Left renal cortex interstitium (tissue), 4 donors: ENCODE measurements at places on chromosomes 2 and 18. TPM values are rescaled to one million over a fixed set of nuclear protein-coding genes. Genes with fewer than 3 reads are reported as not detected.
A peak's percentile ranks its signal among the peaks of the same experiment; 100 is the strongest.

- no peak for DNase-seq
These were observed 91.3 kb downstream of the ZNF804A start for GRCh38 chr2:184689638-184690037.

GRCh38 chr2:13662055-13662454 is 945.3 kb downstream of the TRIB2 start:
- DNase-seq = no peak

GRCh38 chr2:185181901-185182300 is 556.7 kb upstream of the FSIP2 start:
- DNase-seq = no peak

- no peak for DNase-seq
These were observed 14.4 kb upstream of the PIK3C3 start for GRCh38 chr18:41940506-41941215.

DNA sequence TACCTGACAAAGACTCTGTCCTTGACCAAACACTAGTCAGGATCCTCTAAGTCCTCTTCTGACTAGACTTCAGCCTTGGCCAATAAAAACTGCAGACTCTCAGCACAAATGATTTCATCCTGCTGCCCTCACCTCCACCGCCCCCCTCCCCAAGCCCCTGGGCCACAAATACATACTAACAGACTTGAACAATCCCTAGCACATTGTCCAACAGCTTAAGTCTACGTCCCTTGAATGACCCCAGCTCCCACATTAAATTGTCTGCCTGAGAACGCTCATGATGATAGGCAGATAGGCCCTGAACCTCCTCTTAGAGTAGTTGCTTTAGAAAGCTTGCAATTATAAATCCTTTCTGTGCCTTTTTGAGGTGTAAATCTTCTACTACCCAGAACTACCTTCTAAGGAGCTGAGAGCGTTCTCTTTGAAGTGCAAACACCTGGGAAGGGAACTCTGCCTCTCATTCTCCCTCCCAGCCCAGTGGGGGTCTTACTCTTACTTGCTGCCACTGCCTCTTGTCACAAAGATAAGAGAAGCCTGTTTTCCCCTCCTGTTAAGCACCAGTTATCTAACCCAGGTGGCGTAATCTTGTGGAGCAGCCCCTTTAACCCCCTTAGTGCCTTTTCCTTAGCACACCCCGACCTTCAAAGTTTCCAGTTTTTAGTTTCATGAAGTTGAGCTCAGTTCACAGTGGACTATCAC is 1225.6 kb downstream of the LRP1B start:
- DNase-seq = peak; percentile 3

GRCh38 chr2:25076749-25077148 is 34.9 kb downstream of the EFR3B start:
- no peak for DNase-seq

GRCh38 chr2:236748385-236748784 is 178.8 kb downstream of the ACKR3 start:
- no peak for DNase-seq

GRCh38 chr2:75560768-75561565 is at the start of gene EVA1A:
Gene EVA1A, minus strand, starts transcription at chr2:75560939. Its CDS starts 42,799 bp downstream, at chr2:75518140.
- no peak for DNase-seq

DNA sequence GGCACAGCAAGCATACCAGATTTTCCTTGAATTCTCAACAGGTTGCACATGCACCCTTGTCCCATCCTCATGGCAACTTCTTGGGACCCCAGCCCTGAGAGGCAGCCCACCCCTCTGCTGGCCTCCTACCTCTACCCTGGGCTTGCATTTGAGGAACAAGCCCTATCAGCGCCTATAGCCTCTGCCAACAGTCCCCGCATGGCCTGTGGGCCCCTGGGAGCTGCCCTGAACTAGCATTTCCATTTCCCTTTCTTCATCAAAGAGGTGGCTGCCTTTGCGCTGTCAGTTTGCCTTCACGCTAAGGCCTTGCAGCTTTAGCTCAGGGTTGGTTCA is 5.4 kb upstream of the ZAP70 start:
- DNase-seq = no peak

DNA sequence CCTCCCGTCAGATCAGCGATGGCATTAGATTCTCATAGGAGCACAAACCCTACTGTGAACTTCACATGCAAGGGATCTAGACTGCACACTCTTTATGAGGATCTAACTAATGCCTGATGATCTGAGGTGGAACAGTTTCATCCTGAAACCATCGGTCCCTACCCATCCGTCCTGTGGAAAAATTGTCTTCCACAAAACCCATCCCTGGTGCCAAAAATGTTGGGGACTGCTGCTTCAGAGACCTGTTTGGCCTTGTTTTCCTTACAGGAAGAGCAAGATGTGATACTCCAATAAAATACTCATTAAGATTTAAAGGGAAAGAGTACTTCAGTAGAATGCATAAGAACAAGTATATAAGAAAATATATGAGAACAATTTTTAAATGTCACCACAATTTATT is 71.1 kb downstream of the RNF152 start:
- DNase-seq = no peak

- DNase-seq = no peak
These were observed 778 bp downstream of the BBS5 start for GRCh38 chr2:169480079-169480465.

GRCh38 chr18:59957957-59958356 is 58.2 kb downstream of the PMAIP1 start:
- peak; percentile 21 for DNase-seq

- peak; percentile 28 for DNase-seq
These were observed 549.9 kb upstream of the FSIP2 start for GRCh38 chr2:185188656-185189055.

DNA sequence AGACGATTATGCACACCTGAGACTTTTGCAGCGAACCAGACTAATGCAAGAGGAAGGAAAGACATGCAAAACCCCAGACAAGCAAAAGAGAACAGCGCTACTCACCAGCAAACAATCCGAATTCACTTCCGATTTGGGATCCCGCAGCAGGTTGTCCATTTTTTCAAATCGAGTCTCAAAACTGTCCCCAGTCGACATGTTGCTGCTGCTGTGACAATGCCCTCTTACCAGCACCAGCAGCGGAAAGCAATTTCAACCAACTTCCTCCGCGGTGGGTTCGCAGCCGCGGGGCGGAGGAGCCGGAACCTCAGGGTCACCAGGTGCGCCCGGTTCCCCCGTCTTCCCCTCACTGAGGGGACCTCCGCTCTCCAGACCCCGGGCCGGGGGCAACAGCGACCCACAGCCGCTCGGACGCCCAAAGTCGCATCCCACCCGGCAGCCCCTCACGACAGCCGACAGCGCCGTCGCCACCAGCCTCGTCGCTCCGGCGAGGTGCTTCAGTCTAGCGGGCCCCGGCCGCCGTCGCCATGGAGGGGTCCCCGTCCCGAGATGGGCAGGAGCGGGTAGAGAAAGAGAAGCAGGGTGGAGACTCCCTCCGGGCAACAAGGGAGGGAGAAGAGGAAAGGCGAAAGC is 784 bp downstream of the ROCK1 start:
- peak; percentile 58 for DNase-seq

DNA sequence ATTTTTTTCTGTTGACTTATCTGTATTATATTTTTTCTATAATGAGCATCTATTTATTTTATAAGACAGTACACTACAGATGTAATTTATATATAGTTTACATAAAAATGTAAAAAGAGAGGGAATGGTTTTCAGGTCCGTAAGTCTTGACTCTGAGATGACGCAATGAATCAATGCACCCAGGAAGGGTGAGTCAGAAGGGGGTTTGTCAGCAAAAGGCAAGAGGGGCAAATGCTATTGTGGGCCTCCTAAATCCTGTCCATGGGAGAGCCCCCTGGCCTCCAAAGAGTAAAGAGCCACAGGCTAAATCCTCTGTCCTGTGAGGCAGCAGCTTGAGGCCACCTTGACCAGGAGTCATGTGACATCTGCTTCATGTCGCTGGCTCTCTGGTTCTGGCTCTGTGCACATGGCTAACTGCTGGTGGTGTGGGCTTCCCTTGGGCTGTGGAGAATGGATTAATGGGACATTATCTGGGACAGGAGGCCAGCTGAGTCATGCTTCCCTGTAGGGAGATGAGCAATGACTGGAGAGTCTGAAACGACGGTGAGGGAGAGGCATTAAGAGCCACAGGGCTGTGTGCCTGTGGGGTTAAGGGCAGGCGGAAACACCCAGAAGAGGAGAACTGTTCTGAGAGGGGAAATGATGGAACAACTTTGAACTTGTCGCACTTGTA is 22.8 kb upstream of the ASB18 start:
- DNase-seq = no peak

DNA sequence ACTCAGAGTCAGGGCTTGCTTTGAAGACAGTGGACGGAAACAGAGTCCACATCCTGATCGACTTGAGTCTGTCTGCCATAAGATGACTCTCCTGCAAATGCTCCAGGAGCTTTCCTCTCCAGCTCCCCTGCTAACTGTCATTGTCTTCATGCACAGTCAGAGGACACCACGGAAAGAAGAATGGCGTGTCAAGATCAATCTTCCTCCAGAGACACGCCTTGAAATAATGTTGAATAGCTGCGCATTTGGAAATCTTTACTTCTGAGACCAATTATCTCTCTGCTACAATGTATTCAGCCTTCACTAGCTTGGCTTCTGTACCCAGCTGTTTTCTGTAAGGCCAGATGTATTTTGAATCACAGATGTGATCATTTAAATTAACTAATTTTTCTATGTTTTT is 457.2 kb downstream of the CDH2 start:
- no peak for DNase-seq

- DNase-seq = no peak
These were observed 39.0 kb upstream of the TCF4 start for GRCh38 chr18:55627007-55627406.

DNA sequence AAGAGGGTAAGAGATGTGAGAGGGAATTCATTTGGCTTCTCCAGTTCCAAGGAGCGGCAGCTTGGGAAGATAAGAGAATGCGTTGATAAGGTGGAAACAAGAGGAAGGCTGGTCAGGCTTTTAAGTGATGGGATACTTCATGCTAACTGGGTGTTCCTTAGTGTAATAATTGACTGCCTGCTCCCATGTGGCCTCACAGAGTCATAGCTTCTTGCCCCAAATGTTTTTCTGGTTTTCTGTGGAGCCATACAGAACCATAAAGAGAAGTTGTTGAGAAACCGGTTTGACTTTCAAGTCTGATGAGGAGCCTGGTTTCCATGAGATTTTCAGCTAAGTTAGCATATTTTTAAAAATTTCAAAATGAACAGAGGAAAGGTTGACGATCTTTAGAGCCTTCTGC is 97.5 kb upstream of the ZFP36L2 start:
- DNase-seq = no peak

DNA sequence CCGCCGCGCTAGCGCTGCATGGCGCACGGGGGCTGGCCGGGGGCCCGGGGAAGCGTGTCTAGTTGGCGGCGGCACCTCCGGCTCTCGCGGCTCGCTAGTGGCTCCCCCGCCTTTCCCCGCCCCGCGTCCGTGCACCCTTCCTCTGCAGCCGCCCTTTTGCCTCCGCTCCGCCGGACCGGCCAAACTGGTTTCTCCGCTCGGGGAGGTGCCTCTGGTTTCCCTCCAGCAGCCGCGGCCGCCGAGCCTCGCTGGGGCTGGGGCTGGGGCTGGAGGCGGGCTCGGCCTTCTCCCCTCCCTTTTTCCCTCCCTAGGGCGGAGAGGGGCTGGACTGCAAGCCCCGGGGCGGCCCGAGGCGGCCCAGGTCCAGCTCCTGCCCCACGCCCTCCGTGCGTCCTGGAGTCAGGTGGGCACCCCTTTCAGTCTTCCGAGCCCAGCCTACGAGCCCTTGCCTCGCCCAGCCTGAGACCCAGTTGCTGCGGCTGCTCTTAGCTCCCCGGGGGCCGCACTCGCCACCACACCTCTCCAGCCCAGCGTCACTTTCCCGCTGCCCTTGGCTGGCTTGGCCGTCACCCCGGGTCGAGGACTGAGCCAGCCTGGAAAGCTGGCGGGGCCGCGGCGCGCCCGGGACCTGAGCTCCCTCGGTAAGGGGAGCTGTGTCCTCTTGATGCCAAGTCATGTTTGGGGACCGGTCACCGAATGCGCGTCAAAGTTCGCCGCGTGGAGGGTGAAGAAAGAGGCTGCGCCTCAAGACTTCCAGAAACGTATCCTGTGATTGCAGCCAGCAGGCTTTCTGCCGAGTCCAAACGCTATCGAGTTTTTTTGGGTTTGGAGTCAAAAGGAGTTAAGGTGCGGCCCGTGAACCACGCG is at the start of gene ATP8B1:
TSS of gene ATP8B1 (minus strand) at position 213 of the 867 bp plus-strand sequence. CDS start 71,508 bp downstream, outside the sequence.
- DNase-seq = no peak

DNA sequence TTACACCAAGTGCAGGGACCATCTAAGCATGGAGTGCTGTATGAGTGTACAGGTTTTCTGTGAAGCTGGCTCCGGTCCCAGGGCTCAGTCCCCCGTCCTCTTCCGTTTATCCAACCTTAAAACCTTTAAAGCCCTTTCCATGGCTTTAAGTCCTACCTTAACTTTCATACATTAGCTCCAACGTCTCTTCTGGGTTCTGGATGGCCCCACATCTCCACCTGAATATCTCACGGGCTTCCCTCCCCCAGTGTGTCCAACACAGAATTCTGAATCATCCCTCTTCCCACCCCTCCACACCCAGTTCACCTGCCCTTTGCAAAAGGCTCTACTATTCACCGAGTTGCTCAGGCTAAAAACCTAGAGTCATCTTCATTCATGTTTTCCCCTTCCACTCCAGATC is 12.8 kb downstream of the ARHGAP25 start:
- DNase-seq = no peak

DNA sequence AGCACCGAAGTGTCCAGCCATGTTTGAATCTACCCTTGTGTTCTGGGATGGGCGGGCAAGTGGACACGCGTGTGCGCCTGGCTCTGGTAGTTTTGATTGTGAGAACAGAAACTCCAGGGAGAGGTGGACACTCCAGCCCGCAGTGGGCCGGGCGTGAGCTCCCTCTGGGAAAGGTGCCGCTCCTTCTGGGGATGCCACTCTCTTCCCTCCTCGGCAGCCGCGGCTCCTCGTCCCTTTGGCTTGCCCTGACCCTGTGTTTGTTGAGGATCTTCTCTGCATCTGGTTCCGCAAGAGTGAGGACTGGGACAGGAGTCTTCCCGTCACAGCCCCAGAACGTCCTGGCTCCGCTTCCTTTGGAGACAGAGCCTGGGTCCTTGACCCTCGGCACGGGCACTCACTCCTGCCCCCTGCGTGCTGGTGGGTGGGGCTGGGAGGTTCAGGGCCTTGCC is 1.3 kb downstream of the CTDP1 start:
- DNase-seq = no peak

GRCh38 chr2:164538240-164538866 is 82.9 kb downstream of the GRB14 start:
- DNase-seq = no peak

GRCh38 chr2:237627441-237628246 is at the start of gene LRRFIP1:
Gene LRRFIP1, plus strand, starts transcription at chr2:237627587. Its CDS starts 58 bp downstream, at chr2:237627645.
- no peak for DNase-seq

DNA sequence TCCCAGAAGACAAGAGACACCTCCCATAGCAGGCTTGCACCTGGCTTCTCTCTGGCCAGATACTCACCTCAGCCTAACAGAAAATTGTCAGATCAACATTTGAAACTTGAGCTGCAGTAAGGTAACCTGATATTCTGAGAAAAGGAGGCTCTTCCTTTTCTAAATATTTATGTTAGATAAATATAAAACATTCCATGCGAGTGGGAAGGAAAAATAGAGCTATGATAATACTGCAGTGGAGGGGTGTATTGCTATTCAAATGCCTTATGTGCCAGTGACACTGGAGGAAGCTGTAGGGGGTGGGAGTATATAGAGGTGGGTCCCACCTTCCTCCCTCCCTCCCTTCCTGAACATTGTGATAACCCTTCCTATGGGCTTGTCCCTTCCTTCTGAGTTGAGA is 515.5 kb upstream of the CHAC2 start:
- no peak for DNase-seq

Gene CTIF
- 26.9 TPM for polyA plus RNA-seq

Gene CCDC150
- 31.4 TPM for polyA plus RNA-seq

Gene IGFBP5
- polyA plus RNA-seq = 421 TPM

Gene RAD51AP2
- 0.19 TPM for polyA plus RNA-seq

Gene CENPA
- 16.2 TPM for polyA plus RNA-seq

Gene MREG
- polyA plus RNA-seq = 25.2 TPM

Gene PCBP1
- polyA plus RNA-seq = 280 TPM

Gene PLA2R1
- 90.3 TPM for polyA plus RNA-seq

Gene CRYBA2
- not detected for polyA plus RNA-seq
